ENCODE measurements at places on chromosomes 2 and 18.

DNA sequence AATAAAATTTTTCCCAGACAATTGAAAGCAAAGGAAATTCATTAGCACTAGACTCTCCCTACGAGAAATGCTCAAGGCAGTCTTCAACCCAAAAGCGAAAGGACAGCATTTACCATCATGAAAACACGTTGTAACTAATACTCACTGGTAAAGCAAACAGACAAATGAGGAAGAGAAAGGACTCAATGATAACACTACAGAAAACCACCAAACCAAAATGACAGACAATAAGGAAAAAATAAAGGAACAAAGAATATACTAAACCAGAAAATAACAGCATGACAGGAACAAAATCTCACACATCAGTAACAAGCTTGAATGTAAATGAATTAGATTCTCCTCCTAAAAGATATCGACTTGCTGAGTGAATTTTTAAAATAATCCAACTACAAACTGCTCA is 190.7 kb downstream of the NOL4 start:
- no peak for DNase-seq

- no peak for DNase-seq
Observed at GRCh38 chr2:177530561-177530960, 138.0 kb downstream of the AGPS start.

DNA sequence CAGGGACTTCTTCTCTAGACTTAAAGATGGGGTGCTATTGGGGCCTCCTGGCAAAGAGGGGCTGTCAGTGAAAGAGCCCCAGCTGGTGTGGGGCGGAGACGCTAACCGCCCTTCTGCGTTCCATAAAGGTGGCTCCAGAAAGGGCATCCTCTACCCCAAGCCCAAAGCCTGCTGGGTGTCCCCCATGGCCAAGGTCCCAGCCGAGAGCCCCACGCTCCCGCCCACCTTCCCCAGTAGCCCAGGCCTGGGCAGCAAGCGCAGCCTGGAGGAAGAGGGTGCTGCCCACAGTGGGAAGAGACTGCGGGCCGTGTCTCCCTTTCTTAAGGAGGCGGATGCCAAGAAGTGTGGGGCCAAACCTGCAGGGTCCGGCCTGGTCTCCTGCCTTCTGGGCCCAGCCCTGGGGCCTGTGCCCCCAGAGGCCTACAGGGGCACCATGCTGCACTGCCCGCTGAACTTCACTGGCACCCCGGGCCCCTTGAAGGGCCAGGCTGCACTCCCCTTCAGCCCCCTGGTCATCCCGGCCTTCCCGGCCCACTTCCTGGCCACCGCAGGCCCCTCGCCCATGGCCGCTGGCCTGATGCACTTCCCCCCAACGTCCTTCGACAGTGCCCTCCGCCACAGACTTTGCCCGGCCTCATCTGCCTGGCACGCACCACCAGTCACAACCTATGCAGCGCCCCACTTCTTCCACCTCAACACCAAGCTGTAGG is 15.2 kb downstream of the ARID5A start:
- DNase-seq = no peak

GRCh38 chr2:238473014-238473413 is 46.3 kb downstream of the ASB1 start:
- DNase-seq = no peak

Measured in epithelial cell of prostate (primary cell).